Effector CD8-positive, alpha-beta T cell (primary cell): ENCODE measurements at places on chromosomes 11 and 22.

DNA sequence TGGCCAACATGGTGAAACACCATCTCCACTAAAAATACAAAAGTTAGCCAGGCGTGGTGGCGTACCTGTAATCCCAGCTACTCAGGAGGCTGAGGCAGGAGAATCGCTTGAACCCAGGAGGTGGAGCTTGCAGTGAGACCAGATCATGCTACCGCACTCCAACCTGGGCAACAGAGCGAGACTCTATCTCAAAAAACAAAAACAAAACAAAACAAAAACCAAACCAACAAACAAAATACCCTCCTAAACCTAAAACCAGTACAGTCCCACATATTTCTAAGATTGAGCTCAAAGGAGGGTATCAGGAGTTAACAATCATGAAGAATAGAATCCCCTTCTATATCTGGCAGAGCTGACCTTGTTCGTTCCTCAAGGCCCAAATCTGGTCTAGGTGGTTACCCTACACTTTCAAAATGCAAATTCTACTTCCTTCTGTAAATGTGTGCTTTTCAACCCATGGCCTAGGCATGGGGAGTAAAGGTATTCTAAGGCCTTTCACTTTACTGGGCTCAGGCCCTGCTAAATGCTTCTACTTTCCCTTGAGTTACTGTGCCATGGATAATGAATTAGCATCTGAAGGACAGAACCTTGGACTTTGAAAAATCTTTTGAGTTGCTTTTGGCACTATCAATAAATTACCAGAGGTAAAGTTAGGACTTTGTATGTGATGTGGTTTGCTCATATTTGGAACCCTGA is 10.4 kb upstream of the PPP2R1B start:
- DNase-seq, result no peak

DNA sequence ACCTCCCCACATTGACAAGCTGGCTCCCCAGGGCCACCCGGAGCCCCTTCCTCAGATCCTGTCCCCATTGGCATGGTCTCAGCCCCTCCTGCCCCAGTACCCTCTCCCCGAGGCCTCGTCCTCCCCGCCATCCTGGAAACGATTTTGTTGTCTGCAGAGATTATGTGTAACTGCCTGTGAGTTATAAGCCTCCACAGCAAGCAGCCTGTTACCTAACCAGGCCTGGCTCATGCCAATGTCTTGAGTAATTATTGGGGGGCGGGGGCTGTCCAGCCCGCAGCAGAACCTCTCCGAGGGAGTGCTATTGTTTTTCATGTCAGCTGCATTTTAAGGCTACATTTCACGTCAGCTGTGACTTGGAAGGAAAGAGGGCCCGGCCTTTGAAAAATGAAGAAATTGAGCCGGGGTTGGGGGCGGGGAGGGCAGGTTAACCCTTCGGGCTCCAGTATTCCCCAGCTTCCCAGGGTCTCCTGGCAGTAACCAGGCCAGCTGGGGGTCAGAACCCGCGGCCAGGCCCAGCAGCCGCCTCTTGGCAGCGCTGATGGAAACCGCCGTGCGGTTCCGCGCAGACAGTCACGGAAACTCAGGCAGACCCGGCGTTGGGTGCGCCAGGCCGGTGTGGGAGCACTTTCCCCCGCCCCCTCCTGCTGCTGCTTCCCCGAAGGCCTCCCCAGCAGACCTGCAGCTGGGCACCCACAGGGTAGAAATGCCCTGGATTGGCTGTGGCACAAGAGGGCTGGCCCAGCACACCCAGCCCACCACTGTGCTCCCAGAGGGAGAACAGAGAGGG is 59.5 kb downstream of the CDKN1C start:
- DNase-seq, result no peak

DNA sequence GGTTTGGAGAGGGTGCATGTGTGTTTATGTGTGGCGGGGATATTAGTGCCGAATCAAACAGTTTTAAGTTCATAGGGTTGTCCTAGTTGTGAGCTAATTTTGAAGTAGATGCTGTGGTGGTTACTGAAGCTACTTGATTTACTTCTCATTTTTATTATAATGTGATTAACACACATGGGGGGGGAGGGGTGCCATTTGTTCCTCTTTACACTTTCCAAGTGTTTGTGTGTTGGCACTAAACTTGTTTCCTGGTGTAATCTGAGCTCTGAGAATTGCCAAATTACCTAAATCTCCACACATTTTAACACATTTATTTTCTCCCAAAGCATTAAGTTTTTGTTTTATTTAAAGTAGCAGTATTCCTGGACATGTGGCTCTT is 60.1 kb downstream of the ZNRF3 start:
- no peak for DNase-seq

GRCh38 chr22:46363611-46364321 is 28.3 kb downstream of the TRMU start:
- DNase-seq, result no peak

DNA sequence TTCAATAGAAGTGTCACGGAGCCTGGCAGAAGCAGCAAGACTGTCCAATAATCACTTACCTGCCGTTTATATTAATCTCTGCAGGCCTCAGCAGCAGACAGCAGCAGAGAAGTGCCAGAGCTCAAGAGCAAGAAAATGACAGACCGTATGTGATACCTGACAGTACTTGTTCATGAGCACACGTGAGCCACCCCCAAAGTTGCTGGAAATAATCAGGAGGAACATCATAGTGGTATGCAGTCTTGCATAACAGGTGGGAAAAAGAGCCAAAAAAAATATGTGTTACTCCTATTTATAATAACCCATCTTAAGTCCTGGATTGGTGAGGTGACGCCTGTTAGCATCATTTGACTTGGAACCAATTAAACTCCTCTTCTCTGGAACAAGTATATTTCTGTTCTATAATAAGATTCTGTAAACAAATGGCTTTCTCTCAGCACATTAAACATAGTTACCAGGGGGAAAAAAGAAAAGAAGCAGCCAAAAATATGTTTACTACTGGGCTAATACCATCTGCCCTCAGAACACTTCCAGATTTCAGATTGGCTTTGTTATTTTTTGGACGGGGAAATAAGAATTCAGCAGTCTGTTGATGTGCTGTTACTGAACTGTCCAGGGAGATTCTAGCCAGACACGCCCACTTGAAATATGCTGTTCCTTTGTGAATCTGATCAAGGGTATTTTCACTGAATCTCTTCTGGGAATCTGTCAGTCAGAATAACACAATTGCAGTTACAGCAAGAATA is 7.9 kb upstream of the SLN start:
- no peak for DNase-seq

GRCh38 chr22:23184764-23185113 is 4.4 kb downstream of the BCR start:
- no peak for DNase-seq

DNA sequence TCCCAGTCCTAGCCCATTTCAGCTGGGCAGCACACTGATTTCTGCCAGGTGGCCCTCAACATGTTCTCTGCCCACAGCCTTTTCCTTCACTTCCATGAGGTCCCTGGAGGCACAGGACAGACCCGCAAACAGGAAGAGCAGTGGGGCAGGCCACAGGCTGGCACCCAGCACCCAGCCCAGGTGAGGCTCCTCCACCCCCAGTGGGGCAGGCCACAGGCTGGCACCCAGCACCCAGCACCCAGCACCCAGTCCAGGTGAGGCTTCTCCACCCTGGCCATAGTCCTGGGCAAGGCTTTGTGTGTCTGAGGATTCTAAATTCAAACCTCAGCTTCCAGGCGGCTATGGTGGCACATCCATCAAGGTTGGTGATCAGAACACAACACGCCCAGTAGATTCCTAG is 1413.0 kb downstream of the BRD1 start:
- DNase-seq, result no peak

- no peak for DNase-seq
Observed at GRCh38 chr11:65338676-65339075, 5.0 kb downstream of the DPF2 start.

GRCh38 chr11:87304412-87304811 is 266.7 kb downstream of the TMEM135 start:
- no peak for DNase-seq

- DNase-seq, result no peak
Observed at GRCh38 chr11:1082728-1083620, 8.3 kb downstream of the MUC2 start.

- no peak for DNase-seq
Observed at GRCh38 chr11:44601471-44602370, 36.3 kb downstream of the CD82 start.

DNA sequence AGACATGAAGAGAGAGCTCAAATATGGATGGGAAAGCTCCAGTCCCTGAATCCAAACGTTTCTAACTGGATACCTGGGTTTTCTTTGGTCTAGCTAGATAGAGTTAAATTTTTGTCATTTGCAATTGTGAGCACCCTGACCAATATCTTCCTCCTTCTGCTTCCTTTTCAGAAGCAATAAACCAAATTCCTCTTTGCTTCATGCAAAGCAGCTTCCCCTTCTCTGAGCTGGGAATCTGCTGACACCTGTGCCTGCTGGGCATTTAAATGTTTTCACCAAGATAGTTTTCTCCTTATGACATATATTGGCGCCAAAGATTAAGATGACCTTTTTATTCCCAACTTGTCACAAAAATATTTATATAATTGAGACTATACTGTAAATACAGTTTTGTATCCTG is 27.9 kb upstream of the PAK1 start:
- DNase-seq, result no peak

DNA sequence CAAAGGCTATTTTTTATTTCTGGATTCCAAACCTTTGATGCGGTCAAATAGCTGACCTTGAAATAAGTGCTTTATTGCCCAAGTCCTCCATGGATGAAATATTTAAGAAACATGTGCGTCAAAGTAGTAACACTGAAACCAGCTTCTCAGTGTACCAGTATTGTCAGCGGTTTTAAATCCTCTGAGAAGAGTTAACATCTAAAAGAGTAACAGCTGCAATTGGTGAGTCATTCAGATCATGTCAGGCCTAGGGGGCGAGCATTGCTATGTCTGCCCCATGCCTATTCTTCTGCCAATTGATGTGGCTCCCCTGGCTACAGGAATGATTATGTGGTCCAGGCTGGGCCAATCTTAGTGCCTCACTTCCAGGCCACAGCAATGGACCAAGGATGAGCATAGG is 263.3 kb upstream of the SORL1-AS1 start:
- no peak for DNase-seq

- DNase-seq, result no peak
Observed at GRCh38 chr11:1104411-1105182, 29.9 kb downstream of the MUC2 start.

DNA sequence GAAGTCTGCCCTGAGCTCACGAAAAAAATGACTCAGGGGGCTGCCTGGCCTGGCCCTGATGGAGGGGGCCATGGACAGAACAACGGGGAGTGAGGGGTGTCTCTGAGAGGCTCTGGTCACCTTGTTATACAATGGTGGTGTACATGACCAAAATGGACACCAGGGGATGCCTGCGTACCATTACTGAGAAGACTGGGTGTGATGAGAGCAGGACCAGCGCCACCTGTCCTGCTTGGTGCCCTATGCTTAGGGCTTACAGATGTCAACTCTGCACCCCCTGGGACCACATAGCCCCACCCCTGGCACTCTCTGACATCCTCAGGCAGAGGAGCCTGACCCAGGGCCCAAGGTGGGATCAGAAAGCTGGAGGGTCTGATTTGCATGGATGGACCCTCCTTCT is 104.8 kb downstream of the ZNF280B start:
- DNase-seq, result no peak

- DNase-seq, result no peak
Observed at GRCh38 chr11:16299884-16300782, 56.2 kb downstream of the SOX6 start.

- no peak for DNase-seq
Observed at GRCh38 chr11:78140392-78141077, 1.1 kb upstream of the ALG8 start.

DNA sequence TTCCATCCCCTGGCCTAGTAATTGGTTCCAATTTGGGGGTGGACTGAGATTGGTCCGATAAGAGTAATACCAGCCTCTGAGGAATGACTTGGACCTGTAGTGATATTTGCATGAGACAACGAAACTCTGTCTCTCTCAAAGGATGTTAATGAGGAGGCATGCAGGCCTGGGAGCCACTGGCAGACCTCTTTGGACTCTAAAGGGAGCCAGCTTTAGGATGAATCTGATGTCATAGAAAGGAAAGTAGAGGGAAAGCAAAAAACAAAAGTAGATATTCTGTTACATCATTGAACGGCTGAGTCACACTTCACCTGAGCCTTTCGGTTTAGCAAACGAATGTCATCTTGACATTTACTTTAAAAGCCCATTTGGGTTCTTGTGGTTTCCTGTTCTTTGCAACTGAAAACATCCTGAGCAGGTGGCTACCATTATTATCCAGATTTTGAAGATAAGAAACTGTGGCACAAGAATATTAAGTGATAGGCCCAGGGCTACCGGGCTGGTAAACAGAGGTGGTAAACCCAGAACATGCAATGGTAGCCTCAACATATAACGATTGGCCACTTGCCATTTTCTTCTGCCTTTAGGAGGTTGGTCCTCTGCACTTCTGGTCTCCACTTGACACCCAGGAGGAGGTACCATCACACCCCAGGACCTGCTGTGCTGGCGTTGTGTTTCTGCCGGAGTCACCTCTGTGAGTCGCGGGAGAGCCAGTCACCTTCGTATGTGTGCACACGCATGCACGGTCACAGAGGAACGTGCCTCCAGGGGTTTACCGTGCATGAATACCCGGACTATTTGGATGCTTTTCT is 42.7 kb downstream of the RTL6 start:
- DNase-seq, result no peak

DNA sequence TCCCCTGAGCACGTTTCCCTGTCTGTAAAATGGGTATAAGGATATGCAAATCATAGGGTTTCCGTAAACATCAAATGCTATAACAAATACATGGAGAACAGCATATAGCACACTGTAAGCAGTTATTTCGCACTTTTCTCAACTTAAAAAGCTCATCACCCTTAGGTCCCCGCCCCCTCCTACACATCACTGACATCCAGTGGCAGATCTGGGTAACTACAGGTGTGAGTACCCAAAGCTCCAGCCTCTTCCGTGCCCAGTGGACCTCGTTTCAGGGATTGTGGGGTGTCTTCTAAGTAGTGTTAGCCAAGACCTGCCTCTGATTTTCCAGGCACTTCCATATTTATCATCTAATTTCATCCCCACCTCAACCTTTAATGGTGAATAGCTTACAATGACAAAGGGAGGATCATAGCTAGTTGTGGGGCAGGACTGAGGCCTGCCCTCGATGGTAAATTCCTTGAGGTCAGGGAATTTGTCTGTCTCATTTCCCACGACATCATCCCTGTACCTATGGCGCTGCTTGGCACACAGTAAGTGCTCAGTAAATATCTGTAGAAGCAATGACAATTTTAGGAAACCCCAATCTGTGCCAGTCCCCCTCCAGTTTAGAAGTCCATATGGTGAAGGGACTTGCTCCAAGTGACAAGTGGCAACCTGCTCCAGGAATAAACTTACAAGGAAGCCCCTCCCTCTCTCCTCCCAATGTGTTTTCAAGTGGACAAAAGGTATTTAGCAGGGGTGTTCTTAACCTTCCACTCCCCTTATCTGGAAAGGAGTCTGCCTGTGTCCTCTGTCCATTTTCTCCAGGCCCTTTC is 340.5 kb downstream of the TENM4 start:
- no peak for DNase-seq

- DNase-seq, result no peak
Observed at GRCh38 chr11:9266926-9267325, 1.8 kb upstream of the DENND5A start.

DNA sequence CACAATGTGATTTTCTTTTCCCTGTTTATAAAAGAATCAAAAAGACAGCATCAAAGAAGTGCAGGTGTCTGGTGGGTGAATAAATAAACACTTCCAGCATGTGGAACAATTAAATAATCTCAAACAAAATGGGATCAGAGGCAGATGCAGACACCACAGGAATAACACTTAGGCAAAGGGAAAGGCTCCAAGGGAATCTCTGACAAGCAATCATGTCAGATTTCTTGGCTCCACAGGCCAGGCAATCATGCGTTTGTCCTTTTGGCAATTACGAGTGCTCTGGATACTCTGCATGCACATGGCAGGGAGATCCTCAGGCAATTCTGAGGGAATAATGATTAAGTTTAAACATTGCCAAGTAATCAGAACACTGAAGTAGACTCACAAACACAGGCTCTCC is 403.5 kb upstream of the LUZP2 start:
- no peak for DNase-seq
